ENCODE measurements at places on chromosomes 5 and 9.

DNA sequence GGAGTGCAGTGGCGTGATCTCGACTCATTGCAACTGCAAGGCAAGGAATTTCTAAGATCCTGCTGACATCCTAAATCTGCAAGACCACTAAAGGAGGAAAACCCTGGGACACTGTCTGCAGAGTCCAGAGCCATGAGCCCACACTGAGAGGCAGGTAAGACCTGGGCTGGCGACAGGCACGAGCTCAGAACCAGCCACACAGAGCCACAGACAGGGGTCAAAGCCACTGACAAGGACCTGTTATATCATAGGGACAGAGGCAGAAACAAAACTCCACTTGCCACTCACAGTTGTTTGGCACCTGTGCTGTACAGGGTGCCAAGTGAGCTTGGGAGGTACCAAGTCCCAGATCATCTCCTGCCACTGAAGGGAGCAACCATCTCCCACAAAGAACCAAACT, 34.2 kb downstream of the IPPK start:
- no peak for DNase-seq

- DNase-seq, result no peak
Observed at GRCh38 chr5:172171118-172171517, 16.9 kb downstream of the STK10 start.

DNA sequence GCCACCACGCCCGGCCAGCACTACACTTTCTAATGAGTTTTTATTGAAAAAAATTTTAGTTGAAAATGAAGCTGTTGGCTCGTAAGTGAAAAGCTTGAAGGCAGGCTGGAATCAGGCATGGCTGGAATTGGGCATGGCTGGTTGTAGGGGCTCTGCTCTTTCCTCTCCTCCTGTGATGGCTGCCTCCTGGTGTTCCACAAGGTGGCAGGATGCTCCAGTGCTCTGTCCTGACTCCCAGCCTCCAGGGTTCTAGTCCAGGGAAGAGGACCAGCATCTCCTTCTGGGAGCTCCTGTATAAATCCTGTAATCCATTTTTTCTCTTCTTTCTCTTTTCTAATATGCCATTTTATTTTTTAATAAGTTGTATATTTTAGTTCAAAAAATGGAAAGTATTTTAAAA, 57.2 kb upstream of the DHFR start:
- no peak for DNase-seq

GRCh38 chr5:107127878-107128277, 542.9 kb downstream of the EFNA5 start:
- DNase-seq, result no peak

DNA sequence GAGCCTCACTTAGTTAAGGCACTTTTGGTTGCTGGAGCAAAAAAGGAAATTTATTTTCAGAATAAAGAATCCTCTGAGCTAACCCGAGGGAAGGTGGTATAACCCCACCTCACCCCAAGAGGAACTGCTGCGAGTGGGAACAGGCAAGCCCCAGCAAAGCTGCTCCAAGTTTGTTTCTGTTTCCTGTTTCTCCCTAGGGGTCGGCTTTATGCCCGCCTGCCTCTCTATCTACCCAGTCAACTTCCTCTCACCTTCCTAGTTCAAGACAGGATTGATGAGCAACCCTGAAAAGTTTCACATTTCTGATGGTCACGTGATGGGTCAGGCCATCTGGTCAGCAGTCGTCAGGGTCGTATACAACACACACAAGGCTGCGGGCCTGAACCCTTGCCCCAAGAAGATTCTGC, 31.1 kb downstream of the TRIO start:
- no peak for DNase-seq

DNA sequence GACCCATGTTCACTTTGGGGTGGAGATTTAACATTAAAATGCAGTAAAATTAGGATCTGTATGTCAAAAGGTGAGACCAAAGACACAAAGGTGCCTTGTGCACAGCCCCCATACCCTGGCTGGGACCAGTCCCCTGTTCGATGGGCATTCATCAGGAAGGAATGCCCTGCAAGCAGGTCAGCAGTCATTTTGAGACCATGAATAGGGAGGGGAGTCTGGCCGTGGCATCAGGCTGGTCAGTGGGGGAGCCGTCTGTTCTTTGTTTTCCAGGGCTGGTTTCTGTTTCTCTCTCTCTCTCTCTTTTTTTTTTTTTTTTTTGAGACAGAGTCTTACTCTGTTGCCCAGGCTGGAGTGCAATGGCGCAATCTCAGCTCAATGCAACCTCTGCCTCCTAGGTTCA, 68.9 kb upstream of the GOLM1 start:
- DNase-seq, result no peak

GRCh38 chr5:65926893-65927292, 518 bp downstream of the ERBIN start:
- DNase-seq, result no peak

DNA sequence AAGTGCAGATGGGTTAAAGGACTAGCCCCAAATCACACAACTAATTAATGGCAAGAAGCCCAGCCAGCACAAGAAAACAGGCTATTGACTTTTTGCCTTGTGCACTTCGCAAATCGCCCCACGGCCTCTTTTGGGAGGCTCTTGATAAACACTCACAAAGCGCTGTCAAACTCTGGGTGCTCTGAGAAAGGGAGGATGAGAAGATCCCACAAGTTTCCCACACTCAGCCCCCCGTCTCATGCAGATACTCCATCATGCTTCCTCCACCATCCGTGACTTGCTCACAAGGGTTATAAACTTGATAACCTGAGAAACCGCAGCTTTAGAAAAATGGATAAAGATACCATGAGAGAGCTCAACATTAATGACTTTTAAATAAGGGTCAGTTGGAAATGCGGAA, 219.7 kb downstream of the EBF1 start:
- no peak for DNase-seq

DNA sequence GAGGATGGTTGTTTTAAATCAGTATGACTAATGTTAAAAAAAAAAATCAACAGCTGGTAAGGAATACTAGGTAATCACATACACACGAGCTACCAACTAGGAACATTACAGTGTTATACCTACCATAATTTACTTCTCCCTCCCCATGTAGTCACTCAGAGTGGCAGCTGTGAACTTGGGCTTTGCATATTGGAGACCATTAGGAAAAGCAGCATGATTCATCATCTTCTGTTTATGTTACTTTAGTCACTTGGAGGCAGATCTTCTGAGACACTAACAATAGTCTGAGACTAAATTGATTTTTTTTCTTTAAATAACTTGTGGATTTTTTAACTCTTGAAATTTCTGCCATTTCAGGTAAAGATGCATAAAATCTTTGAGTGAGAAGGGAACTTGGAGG, 141.5 kb upstream of the NR4A3 start:
- no peak for DNase-seq

DNA sequence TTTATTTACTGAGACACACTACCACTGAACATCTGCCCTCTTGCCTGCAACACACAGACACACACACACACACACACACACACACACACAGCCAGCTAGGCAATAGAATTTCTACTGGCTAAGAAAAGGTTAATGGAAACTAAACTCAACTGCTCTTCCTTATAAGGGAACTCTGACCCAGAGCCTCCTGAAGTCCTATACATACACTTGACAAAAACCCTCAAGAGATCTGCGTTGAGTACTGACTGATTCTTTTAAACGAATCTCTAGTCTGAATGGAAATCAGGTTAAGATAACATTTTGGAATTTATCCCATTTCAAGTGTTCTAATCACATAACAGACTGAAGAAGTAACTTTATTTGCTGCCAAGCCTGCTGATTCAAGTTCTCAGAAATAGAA, 25.9 kb upstream of the TRPM3 start:
- DNase-seq, result no peak

DNA sequence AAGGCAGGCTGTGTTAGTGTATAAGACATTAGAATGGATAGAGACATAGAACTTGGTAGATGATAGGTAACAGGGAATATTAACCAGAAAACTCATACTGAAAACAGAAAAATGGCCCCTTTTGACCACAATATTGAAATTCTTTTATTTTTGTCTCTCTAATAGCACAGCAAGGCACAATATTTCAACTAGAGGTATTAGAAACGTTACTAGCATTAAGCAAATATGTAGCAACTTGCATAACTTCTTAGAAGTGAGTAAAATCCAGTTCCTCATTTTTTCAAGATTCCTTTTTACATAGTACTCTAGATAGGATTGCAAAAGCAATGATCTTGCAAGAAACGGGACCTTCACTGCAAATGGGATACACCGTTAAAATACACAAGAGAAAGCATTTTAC, 102.7 kb upstream of the VCAN start:
- no peak for DNase-seq

- DNase-seq, result no peak
Observed at GRCh38 chr9:96139592-96140295, 162.2 kb downstream of the HSD17B3 start.

- DNase-seq, result no peak
Observed at GRCh38 chr9:125440411-125440810, 178.8 kb downstream of the GAPVD1 start.

- DNase-seq, result peak; percentile 99
Observed at GRCh38 chr5:124605541-124605940, 140.9 kb downstream of the ZNF608 start.

DNA sequence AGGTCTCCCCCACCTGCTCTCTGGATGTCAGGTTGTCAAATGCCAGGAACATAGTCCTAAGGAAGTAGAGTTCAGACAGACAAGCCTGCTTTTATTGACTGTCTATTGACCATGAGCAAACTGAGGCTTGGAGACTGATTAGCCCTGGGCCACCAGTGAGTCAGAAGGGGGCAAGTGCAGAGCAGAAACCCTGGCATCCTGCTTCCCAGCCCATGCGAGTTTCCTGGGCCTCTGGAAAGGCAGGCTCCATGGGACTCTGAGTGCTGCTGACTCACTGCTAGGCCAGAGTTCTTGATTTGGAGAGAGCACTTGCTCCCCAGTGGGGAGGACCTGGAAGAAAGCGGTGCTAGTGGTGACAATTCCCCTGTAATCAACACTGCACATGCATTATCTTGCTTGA, 2.8 kb upstream of the HBEGF start:
- DNase-seq, result no peak

DNA sequence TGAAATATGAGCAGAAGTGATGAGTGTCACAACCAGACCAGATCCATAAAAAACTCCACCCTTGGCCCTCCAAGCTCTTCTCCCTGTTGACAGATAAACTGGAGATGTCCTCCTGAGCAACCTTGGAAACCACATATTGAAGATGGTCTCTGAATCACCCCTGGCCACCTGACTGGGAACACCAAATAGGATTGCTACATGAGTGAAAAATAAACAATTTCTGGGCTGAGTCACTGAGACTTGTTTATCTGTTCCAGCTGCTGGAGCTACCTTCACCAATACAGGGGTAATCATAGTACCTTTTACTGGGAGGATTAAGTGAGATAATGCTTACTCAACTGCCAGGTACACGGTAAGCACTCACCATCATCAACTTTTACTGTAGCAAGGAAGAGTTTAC, 53.3 kb downstream of the PCA3 start:
- DNase-seq, result no peak

GRCh38 chr5:78591138-78591612, 57.4 kb downstream of the LHFPL2 start:
- no peak for DNase-seq

DNA sequence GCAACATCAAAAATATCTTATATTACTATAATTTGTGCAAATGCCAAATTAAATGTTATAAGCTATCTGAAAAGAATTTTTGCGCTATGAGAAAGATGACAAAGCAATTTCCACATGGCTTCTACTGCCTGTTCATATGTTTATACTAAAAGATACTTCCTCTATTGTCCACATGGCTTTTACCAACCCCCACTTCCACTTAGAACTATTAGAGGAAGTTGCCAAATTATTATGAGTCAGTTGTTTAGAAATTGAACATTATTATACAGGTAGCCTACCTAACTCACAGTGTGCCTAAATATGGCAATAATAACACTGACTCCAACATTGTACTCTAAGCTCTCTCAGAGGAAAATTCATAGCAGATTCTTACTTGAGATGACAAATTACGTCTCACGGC, 37.6 kb upstream of the SLC27A6 start:
- no peak for DNase-seq

- DNase-seq, result no peak
Observed at GRCh38 chr5:9337928-9338595, 207.8 kb downstream of the SEMA5A start.

DNA sequence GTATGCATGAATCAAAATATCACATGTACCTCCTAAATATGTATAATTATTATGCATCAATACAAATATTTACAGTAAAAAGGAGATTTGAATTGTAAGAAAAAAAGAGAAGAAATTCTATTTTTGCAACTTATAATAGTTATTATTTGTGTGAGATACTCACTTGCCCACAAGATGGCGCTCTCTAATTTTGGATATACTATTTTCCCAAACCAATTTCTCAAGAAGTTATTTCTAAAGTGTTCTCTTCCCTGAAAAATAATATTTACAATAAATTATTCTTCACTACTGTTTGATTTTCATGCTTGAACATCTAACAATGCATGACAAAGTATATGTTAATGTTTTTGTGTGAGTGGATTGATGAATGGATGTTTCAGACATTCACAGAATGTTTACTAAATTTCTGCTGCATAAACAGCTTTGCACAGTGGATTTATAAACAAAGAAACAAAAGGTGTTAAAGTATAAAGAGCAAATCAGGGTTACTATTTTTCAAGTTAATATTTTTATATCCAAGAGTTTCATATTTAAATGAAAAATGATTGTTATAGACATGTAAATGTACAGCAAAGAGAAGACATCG, 503.4 kb downstream of the PDE4D start:
- peak; percentile 31 for DNase-seq

GRCh38 chr9:137478962-137479861, 20.1 kb upstream of the NSMF start:
- DNase-seq, result no peak

DNA sequence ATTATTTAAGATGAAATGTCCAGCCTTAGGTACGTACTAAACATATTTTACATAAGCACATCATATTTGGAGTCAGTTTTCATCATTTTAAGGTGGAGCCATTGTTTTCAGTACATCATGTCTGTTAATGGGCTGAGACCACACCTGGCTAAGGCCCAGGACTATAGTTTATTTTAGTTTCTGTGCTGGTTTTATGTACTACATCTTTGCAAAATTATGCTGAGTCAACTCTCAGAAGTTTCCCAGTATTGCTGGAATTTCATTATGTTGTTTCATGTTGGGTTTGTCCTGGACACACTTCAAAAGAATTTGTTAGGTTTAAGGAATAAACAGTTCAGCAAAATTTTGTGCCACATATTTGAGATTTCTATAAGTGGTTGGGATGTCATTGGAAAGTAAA, 171.2 kb downstream of the CCDC171 start:
- DNase-seq, result no peak

- peak; percentile 86 for DNase-seq
Observed at GRCh38 chr9:75890472-75891276, at the start of gene PCSK5. Gene PCSK5 (plus strand): TSS chr9:75890673. CDS start chr9:75891182, 509 bp downstream.

DNA sequence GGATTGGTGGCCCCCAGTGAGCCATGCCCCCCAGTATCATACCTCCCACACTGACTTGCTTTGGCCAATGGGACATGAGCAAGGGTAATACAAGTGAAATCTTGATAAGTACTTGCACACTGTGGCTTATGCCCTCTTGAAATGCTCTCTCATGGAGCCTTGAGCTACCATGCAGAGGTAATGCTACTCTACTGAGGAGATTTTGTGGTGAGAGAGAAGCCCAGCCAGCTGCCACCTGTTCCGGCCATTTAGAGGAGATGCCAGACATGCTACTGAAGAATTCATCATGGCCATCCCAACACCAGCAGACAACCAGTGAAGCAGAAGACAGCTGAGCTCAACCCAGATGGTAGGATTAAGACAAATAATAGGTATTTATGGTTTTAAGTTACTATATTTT, 299.5 kb downstream of the MEF2C start:
- no peak for DNase-seq

- DNase-seq, result no peak
Observed at GRCh38 chr9:31188496-31188895, 1195.9 kb upstream of the ACO1 start.
